Dermis blood vessel endothelial cell (primary cell): ENCODE measurements at places on chromosomes 1 and 21. TPM values are rescaled to one million over a fixed set of nuclear protein-coding genes. Genes with fewer than 3 reads are reported as not detected.

Gene ISG20L2
- 8.7 and 11.7 TPM in 2 replicates for total RNA-seq

DNA sequence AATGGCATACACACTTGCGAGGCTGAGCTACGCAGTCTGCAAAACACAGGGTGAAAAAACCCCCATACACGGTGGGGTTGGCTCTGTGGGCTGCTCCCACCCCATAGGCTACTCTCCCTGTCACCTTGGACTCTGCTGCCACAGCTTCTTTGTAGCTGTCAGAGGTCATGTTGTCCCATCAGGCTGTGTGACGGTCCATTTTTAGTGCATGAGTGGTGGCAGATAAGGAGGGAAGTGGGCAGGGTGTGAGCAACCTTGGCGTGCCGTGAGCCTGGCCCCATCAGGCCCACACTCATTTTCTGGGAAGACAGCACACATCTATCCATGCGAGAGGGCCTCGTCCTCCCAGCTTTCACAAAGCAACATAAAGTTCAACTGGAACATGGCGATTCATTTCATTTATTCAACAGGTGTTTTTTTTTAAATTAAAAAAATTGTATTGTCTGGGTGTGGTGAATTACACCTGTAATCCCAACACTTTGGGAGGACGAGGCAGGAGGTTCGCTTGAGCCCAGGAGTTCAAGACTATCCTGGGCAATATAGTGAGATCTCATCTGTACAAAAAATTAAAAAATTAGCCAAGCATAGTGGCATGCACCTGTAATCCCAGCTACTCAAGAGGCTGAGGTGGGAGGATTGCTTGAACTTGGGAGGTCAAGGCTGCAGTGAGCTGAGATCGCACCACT lies 9.5 kb downstream of the GPR137B start:
- no peak for DNase-seq

- peak; percentile 11 for DNase-seq
These were observed 33.0 kb downstream of the KANK4 start for GRCh38 chr1:62285984-62286785.

Gene PRKAA2
- total RNA-seq: 3.2 and 4.9 TPM in 2 replicates

Gene OSBPL9
- 96.1 and 120 TPM in 2 replicates for total RNA-seq

DNA sequence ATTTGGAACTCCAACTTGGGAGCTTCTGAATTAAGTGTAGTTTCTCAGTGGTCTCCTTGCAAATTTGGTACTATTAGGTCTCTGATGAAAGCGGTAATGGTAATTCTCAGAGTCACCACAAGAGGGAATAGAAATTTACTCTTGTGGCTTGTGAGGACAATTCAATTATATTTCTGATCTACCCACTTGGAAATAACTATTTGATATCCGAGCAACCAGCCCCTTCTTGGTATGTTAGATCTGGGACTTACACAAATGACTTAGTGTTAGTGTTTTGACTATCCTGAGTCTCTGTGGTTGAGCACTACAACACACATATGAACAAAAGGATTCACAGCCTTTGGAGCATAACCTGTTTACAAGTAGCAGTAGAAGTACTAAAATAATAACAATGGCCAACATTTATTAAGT lies 68.1 kb downstream of the RPS6KA1 start:
- DNase-seq: peak; percentile 77

- no peak for DNase-seq
These were observed 6.0 kb upstream of the NLRP3 start for GRCh38 chr1:247409869-247410544.
